ENCODE measurements at places on chromosomes 7 and 10. TPM values are rescaled to one million over a fixed set of nuclear protein-coding genes. Genes with fewer than 3 reads are reported as not detected.

DNA sequence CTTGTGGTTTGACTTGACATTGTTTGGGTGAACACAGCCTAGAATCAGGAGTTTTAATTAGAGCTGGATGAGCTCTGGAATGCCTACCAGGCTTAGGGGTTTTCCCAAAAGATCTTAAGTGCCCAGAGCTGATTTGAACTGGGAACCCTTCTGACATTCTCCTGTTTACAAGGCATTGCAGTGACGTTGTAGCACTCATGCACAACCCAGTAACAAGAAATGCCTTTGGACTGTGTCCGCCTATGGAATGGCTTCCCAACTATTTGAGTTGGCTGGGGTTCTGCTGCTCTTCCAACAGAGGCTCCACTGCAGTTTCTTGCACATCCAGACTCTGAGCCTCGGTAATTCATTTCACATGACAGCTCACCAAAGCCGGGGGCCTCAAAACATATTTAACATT lies 76.7 kb upstream of the MKX start:
- DNase-seq = no peak

DNA sequence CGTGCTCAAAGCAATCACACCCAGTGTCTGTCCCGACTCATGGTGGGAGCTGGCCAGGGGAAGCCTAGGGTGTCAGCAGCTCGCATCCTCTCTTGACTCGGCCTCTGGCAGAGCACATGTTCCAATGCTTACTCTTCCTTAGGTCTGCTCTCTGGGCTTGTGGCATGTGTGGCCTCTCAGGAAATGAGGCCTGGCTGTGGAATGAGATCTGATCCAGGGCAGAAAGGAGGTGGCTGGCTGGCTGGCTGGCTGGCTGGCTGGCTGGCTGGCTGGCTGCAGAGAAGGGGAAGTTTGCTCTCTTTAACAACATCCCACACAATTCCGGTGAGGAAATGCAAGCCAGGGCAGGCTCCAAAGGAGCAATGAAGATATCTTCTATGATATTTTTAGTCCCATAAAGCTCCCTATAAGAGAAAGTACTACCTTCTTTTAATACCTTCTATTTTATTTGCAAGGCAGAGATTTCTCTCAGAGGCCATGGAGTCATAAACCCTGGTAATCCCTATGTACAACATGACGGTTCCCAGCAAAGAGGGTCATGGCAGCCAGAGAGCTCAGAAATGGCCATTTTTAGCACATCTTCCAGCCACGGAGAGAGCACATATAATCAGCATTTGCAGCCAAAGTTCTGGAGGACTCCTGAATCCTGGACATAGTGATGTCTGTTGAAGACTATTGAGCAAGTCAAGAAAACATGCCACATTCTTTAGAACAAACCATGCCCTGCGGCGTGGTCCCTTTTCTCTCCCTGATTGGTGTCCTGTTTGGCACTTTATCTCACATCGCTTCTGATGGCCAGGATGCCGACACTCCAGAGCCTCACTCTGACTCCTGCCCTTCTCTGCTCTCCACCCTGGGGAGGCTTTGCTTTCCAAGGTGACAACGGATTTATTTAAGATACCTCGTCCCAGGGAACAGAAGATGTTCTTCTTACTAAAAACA lies 153.7 kb downstream of the FANK1 start:
- DNase-seq = no peak

Gene DOCK1
- total RNA-seq = 0.95 TPM

GRCh38 chr7:106583706-106584690 lies 77.0 kb downstream of the CCDC71L start:
- DNase-seq = no peak

DNA sequence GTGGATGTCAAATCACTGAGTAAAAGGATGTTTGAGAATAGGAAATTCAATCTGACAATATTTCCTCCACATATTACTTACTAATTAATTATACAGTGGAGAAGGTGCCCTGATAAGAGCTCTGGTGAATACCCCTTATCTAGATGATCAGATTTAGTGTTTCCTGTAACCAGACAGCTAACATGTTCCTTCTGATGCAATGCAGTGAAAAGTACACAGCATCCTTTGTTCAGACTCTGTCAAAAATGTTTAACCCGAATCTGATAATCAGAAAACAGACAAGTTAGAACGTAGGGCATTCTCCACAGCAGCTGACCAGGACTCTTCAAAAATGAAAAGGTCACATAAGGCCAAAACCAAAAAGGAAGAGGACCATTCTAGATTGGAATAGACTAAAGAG lies 46.2 kb downstream of the WDR11 start:
- no peak for DNase-seq

Gene SEMA3C
- not detected for total RNA-seq

- no peak for DNase-seq
These were observed 29.8 kb downstream of the MTURN start for GRCh38 chr7:30164567-30164966.

DNA sequence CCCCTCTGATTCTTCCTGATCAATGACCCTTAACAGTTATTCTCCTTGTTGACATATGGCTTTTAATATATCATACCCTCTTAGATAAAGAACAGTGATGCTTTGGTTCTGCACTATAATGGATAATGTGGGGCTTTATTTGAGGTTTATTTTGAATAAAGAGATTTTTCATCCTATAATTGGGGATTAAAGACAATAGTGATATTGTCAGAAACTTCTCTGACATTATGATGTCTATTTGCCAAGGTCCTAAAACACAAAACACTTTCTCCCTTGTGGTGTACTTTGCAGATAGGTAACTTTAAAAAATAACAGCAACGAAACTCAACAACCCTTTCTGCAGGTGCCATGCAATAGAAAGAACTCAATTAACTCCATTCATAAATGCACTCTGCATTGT lies 243.6 kb upstream of the RHOBTB1 start:
- no peak for DNase-seq

- DNase-seq = no peak
These were observed 64.9 kb upstream of the GPR22 start for GRCh38 chr7:107404740-107405537.

GRCh38 chr7:83921271-83921940 lies 272.5 kb upstream of the SEMA3E start:
- DNase-seq = no peak

Gene ACTR3C
- total RNA-seq = 3.4 TPM

DNA sequence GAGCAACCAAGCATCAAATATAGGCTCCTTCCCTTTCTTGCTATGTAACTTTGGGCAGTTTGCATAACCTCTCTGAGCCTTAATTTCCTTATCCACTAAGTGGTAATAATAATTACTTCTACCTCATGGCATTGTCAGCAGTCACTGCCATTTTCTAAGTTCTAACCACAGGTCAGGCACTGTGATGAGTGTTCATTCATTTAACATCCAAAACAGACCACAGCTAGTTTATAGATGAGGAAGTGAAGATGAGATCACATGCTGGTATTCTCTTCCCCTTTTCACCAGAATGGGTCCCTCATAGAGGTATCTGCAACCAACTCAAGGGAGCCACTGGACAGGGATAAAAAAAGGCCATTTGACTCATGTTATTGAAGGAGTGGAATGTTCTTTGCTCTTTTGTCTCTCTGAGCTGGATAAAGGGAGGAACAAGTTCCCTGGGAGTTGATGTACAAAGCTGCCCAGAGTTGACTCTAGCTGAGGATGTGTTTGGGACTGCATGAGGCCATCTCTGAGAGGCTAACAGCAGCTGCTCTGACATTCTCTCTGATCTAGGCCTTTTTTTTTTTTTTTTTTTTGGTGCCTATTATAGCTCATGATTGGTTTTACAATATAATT lies 65.0 kb downstream of the DNAJC12 start:
- DNase-seq = no peak

GRCh38 chr10:88608052-88608732 lies 21.6 kb downstream of the LIPJ start:
- no peak for DNase-seq

Gene ASB10
- not detected for total RNA-seq

Gene GRM3
- total RNA-seq = not detected

DNA sequence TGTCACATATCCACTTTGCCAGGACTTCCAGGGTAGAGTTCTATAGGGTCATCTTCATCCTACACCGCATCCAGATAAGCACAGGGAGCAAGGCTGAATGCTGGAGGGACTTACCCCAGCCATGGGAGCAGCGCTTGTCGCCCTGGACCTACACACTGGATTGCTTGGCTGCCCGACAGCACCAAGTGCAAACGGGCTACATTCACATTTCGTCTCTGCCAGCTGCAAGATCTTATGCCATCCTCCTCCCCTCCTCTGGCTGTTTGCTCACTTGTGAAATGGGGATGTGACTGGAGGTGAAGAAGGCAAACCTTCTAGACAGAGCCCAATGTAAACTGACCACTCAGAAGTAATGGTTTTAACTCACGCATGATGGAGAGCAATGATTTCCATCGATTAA lies 1.0 kb downstream of the DDC start:
- no peak for DNase-seq

GRCh38 chr7:55108818-55109217 lies 90.0 kb downstream of the EGFR start:
- no peak for DNase-seq

GRCh38 chr7:140977741-140978140 lies 37.0 kb downstream of the MRPS33 start:
- DNase-seq = no peak

All from activated naive CD8-positive, alpha-beta T cell treated with anti-CD3 and anti-CD28 coated beads for 36 hours (primary cell).